ENCODE measurements at places on chromosomes 7 and 10.

GRCh38 chr7:66517212-66517909 is 111.3 kb upstream of the KCTD7 start:
- no peak for DNase-seq

GRCh38 chr7:37719077-37719476 is 35.5 kb downstream of the GPR141 start:
- DNase-seq = no peak

DNA sequence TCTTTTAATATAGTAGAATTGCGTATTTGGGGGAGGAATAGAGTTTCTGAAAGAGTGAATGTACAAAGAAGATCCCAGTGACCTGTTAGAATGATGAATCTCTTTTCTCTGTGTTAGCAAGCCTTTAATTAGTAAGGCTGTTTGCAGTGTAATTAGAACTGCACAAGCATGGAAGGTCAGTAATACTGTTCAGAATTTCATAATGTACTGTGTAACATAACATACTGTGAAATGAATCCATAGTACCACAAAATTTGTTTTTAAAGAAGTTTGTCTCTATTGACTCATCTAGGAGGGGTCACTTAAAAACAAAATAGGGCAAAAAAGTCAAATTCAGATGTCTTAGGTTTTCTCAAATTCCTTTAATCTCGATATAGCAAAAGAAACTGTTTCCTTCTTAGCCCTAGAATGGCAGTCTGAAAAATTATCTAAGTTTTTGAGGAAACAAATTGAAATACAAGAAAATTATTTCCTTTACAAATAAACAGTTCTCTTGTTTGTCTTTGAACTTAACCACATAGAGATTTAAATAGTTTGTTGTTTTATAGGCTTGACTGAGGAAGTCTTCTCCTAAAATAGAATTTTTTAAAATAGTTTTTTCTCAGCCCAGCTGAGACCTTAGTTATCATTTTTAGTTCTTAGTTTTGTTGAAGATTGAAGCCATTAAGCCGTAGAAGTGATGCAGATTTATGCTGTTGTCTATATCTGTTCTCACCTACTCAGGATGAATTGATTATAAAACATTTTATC is 12.5 kb downstream of the ADK start:
- no peak for DNase-seq

DNA sequence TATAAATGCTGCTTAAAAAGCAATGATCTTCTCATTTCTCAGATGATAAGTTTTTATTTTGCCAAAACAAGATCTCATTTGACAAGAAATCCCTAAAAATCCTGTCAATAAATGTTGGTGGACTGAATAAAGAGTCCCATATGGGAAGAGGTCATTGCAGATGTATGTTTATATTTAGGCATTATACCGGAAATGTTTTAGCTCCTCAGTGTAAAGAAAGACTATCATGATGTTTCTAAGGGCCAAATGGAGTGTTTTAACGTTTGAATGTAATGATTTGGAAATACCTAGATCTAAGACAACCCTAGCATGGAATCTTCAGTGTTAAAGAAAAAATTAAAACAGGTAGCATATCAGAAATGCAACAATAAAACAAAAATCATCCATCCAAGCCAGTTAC is 457.8 kb upstream of the NFE2L3 start:
- no peak for DNase-seq

- no peak for DNase-seq
Observed at GRCh38 chr7:42070068-42070467, 166.9 kb downstream of the GLI3 start.

Measured in iPS-NIHi11 (cell line).